ENCODE measurements at places on chromosomes 1 and 21.

- no peak for DNase-seq
Measured at GRCh38 chr1:19651141-19651737, 7.1 kb downstream of the NBL1 start.

GRCh38 chr1:95287825-95288224, 53.8 kb downstream of the RWDD3 start:
- no peak for DNase-seq

- no peak for DNase-seq
Measured at GRCh38 chr1:235838021-235838420, 28.7 kb downstream of the LYST start.

- no peak for DNase-seq
Measured at GRCh38 chr1:175548774-175549173, 194.6 kb downstream of the TNR start.

GRCh38 chr21:15212206-15212605, 147.4 kb upstream of the NRIP1 start:
- no peak for DNase-seq

GRCh38 chr21:40625991-40626390, 221.0 kb downstream of the DSCAM start:
- DNase-seq: no peak

GRCh38 chr1:222893255-222893654, 78.4 kb downstream of the DISP1 start:
- no peak for DNase-seq

DNA sequence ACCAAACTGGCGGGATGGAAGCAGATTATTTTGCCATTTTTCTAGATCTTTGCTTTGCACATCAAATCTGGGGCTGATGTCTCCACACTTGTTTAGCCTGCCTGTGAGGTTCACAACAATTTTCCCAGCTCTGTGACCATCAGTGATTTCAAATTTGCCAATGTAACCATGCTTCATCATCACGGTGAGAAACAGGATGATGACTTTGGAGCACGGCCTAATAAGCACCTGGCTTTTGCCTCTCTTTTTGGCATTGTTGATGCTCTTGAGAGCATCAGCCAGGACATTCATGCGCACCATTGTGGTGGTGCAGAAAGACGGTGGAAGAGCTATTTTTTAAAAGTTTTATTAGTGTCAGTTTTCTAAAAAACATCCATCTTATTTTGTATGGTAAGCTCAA, 50.1 kb downstream of the IARS2 start:
- no peak for DNase-seq

GRCh38 chr1:53460211-53460634, 1.0 kb downstream of the DMRTB1 start:
- DNase-seq: no peak

GRCh38 chr1:81949421-81949820, 148.7 kb downstream of the ADGRL2 start:
- DNase-seq: no peak

GRCh38 chr1:66729119-66729518, 23.1 kb upstream of the DYNLT5 start:
- DNase-seq: no peak

DNA sequence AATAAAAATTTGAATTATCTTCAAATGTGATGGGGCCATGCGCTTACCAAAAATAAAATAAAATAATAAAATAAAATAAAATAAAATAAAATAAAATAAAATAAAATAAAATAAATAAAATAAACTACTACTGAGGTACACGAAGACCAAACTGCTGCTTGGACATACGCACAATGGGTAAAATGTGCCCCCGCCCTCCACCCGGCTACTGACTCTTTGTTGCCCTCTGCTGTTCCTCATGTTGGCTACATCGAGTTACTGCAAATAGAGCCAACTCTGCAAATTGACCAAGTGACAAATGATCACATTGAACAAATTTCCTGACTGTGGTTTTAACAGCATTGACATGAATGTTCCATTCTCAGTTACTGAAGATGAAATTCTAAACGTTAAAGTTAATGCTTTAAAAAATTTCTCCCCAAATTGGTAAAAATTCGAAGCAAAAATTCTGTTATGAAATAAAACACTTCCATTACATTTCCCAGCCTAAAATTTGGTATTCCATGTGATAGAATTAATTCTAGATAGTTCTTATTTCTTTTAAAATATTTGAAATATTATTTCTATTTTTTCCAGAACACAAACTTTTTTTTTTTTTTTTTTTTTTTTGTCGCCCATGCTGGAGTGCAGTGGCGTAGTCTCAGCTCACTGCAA, 18.8 kb upstream of the MAP1LC3C start:
- peak; percentile 70 for DNase-seq

DNA sequence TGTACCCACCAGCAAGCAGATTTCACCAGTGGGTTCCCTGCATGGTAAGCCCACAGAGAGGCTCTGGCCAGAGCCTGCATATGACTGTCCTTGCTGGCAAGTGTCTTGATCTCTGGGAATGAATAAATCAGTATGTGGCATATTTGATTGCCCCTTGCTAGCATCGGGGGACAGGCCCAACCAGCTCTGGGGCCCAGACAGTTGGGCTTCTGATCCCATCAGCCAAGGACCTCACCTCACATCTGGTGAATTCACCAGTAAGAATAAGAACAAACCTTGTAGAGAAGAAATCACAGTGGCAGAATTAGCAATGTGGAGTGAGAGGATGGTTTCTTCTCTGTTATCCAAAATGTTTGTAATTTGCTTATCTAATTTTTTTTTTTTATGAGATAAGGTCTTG, 15.9 kb downstream of the SLC1A7 start:
- no peak for DNase-seq

- no peak for DNase-seq
Measured at GRCh38 chr1:12083766-12084165, 20.7 kb downstream of the TNFRSF8 start.

DNA sequence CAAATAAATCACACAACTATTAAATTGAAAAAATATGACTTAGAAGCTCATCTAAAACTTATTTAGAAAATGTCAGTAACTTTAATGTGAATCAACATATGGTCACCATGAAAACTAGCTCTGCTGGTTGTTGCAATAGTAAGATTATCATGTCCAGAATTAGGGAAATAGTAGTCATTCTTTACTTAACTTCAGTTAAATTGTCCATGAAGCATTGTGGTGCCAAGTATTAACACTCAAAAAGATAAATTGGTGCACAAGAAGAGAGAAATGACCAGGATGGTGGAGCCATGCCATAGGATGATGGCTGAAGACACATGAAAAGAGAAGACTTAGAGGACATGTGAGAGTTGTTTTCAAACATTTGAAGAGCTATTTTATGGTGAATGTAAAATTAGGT, 130.2 kb upstream of the PTGFR start:
- DNase-seq: no peak
